ENCODE measurements at places on chromosomes 6 and 20.

DNA sequence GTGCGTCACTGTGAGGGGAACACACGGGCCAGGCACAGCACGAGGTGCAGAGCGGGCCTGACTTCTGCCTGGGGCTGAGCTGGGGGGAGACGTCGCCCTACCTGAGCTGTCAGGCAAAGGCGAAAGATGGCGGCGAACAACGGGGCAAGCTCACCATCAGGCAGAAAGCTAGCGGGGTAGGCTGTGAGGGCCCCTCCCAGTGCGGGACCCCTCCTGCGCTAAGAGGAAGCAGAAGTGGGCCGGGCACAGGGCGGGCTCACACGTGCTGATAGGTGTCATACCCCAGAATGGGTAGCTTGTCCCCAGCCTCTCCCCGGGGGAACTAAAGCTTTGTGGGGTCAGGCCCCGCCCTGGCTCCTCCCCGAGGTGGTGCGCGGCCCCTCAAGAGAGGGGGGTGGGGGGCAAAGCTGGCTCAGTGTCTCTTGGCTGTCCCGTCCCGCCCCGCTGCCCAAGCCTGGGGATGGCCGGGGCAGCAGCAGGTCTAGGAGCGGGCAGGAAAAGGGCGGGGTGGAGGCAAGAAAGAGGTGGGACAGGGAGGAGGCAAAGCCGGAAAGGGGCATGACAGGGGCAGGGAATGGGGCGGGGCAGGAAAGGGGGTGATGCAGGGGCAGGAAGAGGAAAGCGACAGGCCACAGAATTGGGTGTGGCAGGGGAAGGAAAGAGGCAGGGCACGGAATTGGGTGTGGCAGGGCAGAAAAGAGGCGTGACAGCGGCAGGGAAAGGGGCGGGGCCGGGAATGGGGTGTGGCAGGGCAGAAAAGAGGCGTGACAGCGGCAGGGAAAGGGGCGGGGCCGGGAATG, 14.7 kb downstream of the UCKL1 start:
- no peak for DNase-seq

- no peak for DNase-seq
These were observed 20.2 kb upstream of the RREB1 start for GRCh38 chr6:7087491-7087979.

DNA sequence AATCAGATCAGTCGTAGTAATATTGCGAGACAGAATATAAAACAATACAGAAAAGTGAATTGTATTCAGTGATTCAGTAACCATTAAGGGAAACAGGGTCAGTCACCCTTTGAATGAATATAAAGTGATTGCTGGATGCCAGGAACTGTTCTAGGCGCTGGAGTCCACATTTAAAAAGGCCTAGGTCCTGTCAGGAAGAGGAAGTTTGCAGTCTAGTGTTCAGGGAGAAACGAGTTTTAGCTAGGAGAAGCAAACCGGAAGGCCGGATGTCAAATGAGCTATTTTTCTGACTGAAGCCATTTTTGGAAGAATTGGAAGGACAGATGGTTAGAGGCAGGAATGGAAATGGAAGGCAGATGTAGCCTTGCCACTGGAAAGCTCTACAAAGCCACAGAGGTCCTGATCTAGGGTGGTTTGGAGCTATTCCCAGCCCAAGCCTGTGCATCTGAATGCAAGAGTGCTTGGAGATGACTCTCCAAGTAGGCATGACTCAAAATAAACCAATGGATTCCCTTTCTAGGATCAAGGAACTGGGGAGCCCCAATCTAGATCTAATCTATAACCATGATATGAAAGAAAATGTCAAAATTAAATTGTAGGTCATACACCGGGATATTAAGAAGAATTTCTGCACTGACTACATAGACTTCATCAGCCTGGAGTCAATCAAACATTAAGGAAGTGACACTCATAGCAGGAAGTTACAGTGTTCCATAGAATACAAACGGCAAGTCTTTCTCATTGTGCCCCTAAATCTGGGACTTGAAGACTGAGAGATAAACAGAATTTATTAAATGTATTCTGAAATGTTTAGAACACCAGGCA, 36.8 kb upstream of the CDKAL1 start:
- DNase-seq = no peak

GRCh38 chr6:123480986-123481385, 155.8 kb downstream of the TRDN start:
- no peak for DNase-seq

DNA sequence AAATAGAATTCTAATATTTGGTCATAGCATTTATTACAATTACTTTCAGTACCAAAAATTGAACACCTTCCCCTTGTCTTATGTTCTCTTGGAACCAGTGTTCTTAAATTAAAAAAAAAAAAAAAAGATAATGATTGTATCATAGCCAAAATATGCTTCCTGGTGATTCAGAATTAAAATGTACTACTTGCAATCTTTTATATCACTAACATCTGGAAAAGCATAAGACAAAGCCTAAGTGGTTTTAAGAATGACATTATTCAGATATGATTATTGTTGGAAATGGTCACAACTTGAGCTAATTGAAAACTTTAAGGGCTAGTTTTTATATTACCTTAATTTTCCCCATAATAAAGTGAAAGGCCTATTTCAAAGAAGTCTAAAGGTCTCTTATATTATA, 493.3 kb upstream of the MARCKS start:
- DNase-seq = no peak

- DNase-seq = no peak
These were observed 485.9 kb upstream of the JAG1 start for GRCh38 chr20:11159728-11160127.

- no peak for DNase-seq
These were observed 25.2 kb downstream of the TBPL1 start for GRCh38 chr6:133977983-133978895.

- DNase-seq = no peak
These were observed 336.0 kb downstream of the QKI start for GRCh38 chr6:163750431-163751031.

DNA sequence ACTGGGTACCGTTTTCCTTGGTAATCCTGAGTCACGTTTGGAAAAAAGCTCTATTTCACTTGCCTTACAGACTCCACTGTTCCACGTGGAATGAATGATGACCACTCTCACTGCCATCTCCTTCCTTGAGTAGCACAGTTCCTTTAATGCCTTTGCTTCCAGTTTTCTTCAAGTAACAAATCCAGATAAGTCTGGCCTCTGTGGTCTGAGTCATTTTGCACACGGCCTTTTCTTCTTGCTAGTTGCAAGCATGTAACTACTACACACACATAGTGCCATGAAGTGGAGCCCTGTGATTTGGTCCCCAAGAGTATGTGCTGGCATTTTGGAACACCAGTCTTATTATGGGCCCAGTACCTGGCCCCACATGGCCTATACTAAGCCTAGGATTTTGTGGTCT, 182.8 kb downstream of the SASH1 start:
- no peak for DNase-seq

GRCh38 chr20:17560344-17561074, 9.4 kb upstream of the DSTN start:
- no peak for DNase-seq

DNA sequence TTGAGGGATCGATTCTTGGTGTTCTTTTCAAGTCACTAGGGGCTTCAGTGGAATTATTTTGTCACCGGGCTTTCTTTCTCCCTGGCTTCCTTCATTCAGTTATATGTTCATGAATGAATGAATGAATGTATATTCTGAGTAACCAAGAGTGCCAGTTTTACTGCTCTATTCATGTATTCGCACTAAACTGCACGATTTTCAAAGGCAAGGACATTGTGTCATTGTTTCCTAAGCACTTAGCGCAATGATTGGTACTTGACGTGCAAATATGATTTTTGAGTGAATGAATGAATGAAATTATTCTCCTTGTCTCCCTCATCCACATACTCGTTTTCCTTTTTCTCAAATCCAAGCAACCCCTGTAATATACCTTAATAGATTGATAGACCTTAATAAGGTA, 822 bp downstream of the AFG1L start:
- DNase-seq = no peak

DNA sequence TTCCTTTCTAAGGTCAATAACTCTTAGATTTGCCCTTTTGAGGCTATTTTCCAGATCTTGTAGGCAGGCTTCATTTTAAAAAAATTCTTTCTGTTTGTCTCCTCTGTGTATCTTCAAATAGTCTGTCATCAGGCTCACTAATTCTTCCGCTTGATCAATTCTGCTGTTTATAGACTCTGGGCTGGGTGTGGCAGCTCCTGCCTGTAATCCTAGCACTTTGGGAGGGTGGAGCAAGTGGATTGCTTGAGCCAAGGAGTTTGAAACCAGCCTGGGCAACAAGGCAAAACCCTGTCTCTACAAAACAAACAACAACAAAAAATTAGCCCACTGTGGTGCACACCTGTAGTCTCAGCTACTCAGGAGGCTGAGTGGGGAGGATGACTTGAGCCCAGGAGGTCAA, 40.0 kb upstream of the SCP2D1 start:
- DNase-seq = no peak

- no peak for DNase-seq
These were observed 63.0 kb downstream of the ARID1B start for GRCh38 chr6:156840136-156840535.

GRCh38 chr20:4788314-4788713, 66.6 kb downstream of the PRND start:
- DNase-seq = no peak

DNA sequence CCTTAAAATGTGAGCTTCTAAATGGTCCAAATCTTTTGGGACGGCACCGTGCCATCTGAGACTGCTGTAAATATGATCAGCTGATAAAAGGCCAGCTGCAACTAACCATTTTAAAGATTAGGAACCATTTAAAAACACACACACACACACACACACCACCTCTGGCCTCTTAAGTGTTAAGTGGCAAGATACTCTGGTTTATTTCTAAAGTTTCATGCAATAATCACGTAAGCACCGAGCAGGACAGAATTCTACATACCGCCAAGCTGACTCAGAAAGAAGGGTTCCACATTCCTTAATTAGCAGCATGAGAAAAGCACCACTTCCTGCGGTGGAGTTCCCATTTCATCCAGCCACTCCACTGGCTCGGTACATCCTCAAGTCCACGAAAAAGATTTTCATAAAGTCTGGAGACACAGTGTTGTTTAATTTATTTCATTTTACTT, 17.8 kb upstream of the ZNF217 start:
- no peak for DNase-seq

- no peak for DNase-seq
These were observed 44.7 kb upstream of the MICB start for GRCh38 chr6:31453259-31453658.

DNA sequence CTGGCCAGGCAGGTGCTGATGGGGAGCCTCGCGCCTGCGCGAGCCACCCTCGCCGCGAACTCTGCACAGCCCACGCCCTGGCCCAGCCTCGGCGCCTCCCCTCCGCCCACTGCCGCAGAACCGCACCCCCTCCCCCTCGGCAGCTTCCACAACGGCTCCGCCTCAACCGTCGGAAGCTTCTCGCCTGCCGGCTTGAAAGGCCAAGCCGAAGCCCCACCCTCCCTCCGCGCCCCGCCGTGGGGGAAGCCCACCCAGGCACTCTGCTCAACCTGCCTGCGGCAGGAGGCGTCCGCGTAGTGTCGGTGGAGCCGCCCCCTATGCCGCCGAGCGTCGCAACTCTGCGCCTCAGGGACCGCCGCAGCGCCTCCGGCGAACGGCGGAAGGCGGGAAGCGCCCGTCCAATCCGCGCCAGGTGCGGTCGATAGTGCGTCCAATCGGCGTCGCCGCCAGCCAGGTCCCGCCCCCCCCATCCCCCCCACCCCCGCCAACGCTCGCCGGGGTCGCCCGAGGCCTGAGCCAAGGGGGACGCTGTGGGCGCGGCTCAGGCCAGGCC, at the start of gene SYCP2:
SYCP2 (minus strand) TSS at position 342 of the 553 bp plus-strand sequence. CDS start 11,224 bp downstream, outside the sequence.
- DNase-seq = peak; percentile 15

- DNase-seq = no peak
These were observed 84.3 kb downstream of the MOXD1 start for GRCh38 chr6:132316970-132317369.

GRCh38 chr6:36688063-36688738, 9.4 kb upstream of the RAB44 start:
- no peak for DNase-seq

- no peak for DNase-seq
These were observed 29.7 kb upstream of the GFOD1 start for GRCh38 chr6:13517116-13517515.

DNA sequence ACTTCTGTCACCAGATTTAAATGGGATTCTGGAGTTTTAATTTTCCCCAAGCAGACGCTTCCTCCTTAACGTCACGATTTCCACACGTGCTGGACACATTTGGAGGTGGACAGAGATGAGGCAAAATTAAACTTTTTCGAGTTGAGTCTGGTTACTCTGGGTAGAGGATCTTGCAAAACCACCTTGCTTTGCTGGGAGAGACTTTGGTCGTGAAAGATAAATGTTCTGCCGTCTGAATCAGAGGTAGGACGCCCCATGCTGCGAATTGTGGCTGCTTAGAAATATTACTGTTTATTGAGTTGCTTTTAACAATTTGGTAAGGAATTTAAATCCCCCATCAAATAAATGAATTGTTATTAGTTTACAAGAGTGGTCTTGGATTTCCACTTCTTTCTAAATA, 46.8 kb downstream of the CTCFL start:
- no peak for DNase-seq

DNA sequence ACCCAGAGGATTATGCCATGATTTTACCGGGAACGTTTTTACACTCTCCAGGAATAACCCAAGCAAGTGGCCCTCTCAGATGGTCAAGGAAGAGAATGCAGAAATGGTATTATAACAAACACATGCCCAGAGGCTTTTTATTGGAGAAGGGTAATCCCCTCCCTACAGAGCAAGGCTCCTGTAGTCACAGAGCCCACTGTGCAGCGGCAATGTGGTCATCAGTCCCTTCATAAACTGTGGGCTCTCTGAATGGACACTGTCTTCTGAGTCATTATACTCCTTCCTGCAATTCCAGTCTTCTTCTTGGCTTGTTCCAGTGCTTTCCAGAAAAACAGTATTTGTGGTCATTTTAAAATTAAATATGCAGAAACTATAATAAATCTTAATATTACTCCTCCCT, 74.7 kb downstream of the LAMA4 start:
- no peak for DNase-seq

GRCh38 chr6:145213614-145214013, 521.7 kb downstream of the EPM2A start:
- DNase-seq = no peak

DNA sequence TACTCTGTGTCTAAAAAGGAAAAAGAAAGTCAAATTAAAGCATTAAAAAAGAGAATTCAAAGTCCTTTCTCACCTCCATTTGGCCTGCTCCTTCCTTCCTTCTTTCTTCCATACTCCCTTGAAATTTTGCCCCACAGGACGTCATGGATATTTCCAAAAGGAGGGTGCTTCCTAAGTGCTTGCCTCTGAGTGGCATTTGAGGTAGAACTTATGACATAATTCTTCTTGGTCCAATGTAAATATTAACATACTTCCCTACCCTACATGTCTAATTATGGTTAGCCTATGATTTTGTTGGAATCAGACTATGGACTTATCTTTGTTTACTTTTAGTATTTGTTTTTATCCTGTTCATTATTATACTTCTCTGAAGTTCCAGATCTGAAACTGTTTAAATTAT, 132.3 kb downstream of the PFDN4 start:
- DNase-seq = no peak

GRCh38 chr6:19557191-19557590, 280.0 kb upstream of the ID4 start:
- DNase-seq = no peak

DNA sequence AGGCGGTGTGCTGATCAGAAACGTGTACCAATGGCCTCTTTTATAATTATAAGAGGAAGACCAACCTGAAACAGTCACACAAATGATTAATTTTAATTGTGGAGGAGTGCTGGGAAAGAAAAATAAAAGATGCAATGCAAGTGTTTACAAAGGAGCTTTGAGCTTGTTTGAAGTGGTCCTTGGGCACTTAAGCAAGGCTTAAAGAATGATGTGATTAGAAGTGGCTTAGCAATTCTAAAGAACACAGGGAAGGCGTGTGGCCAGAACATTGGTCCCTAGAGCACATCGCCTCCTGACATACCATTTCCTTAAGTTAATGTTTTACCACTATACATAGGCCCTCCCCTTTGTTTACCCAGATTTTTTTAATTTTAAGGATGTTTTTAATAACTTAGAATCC, 26.1 kb downstream of the PTPN1 start:
- no peak for DNase-seq
